ENCODE measurements at places on chromosomes 6 and 20.

DNA sequence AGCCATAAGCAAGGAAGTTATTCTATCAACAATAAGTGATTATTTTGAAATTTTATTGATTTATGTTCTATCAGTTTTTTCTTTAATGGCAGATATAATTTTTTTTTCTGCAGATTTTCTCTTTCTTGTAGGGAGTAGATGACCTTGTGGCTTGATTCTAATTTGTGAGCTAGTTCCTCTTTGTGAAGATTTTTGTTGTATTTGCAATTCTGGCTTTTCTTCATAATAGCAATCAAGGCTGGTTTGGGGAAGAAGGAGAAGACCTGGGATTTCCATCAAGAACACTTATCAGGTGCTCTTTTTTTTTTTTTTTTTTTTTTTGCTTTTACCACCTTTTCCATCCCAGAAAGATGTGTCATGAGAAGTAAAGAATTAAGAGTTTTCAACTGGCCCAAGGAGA is 324.2 kb upstream of the MAN1A1 start:
- peaks cover 26% of the 10 kb centered on the region for H3K4me1 ChIP-seq
- DNase-seq, result no peak
- H3K27me3 ChIP-seq, result peaks cover 8% of the 10 kb centered on the region
- H3K27ac ChIP-seq, result no peak overlapping the region
- no peaks in the 10 kb centered on the region for H3K36me3 ChIP-seq
- H3K4me3 ChIP-seq, result no peak overlapping the region

DNA sequence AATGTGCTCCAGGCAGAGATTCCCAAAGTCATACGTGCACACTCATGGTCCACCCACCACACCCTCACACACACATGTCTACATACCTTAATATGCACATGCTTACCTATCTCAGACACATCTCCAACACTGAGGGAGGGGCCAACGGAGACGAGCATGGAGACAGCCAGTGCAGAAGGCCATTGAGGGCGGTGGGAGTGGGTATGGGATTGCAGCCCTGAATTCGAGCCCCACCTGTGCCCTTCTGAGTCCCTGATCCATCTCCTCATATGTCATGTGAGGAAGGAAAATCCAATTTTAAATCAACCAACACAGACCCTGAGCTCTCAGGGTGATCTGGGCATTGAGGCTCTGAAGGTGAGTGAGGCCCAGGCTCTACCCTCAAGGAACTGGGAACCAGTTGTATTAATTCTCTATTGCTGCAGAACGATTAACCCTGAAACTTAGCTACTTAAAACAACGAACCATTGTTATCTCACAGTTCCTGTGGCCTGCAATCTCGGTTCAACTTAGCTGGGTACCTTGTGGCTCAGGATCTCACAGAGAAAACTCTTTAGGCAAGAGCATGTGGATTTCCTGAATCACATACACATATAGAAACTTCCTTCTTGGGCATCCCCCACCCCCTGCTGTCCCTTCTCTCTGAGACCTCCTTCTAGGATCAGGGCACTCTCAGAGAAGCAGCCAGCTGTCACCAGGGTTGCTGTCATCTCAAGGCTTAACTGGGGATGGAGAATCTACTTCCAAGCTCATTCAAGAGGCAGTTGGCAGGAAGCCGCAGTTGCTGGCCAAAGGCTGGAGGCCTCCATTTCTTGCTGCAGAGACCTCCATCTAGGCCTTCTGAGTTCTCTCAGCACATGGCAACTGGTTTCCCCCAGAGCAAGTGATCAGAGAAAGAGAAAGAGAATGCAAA is 28.3 kb downstream of the GLP1R start:
- H3K36me3 ChIP-seq, result no peaks in the 10 kb centered on the region
- no peak overlapping the region for H3K27ac ChIP-seq
- no peaks in the 10 kb centered on the region for H3K27me3 ChIP-seq
- DNase-seq, result no peak

- H3K4me1 ChIP-seq, result peaks cover 10% of the 10 kb centered on the region
- H3K36me3 ChIP-seq, result no peaks in the 10 kb centered on the region
- no peaks in the 10 kb centered on the region for H3K27me3 ChIP-seq
- DNase-seq, result peak; percentile 72
- peak overlapping the region; percentile 85 for H3K27ac ChIP-seq
Observed at GRCh38 chr6:149750136-149750609, 632 bp downstream of the PCMT1 start.

GRCh38 chr6:159168536-159169192 is 536 bp upstream of the FNDC1 start:
- H3K27me3 ChIP-seq, result peaks cover 98% of the 10 kb centered on the region
- peaks cover 7% of the 10 kb centered on the region for H3K4me1 ChIP-seq
- peak; percentile 91 for DNase-seq
- H3K27ac ChIP-seq, result no peak overlapping the region
- H3K4me3 ChIP-seq, result peak overlapping the region; percentile 45
- H3K36me3 ChIP-seq, result no peaks in the 10 kb centered on the region

- no peaks in the 10 kb centered on the region for H3K36me3 ChIP-seq
- no peak for DNase-seq
- H3K4me1 ChIP-seq, result no peaks in the 10 kb centered on the region
Observed at GRCh38 chr20:1331801-1332453, 3.0 kb upstream of the SDCBP2 start.

DNA sequence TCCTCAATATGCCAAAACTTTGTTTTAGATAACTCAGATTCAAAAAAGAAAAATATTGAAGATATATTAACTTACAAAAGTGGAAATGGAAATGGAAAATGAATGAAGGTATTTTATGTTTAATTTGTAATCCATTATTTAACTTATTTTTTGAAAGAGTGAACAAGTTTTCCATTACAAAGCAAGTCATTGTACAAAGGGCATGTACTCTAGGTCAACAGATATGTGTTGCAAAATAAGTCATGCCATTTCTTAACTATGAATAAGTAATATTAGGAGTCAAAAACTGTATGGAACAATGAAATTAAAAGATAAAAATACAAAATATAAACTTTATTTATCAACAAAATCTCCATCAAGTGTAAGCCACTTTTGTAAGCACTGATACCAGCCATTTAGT is 25.9 kb upstream of the DEFB113 start:
- no peak for DNase-seq
- no peaks in the 10 kb centered on the region for H3K27me3 ChIP-seq
- H3K4me3 ChIP-seq, result no peak overlapping the region
- no peaks in the 10 kb centered on the region for H3K36me3 ChIP-seq
- no peaks in the 10 kb centered on the region for H3K4me1 ChIP-seq
- H3K27ac ChIP-seq, result no peak overlapping the region

- H3K27me3 ChIP-seq, result no peaks in the 10 kb centered on the region
- no peaks in the 10 kb centered on the region for H3K4me1 ChIP-seq
- H3K36me3 ChIP-seq, result no peaks in the 10 kb centered on the region
Observed at GRCh38 chr6:163630991-163631390, 216.5 kb downstream of the QKI start.

GRCh38 chr20:36745234-36745926 is 510 bp downstream of the NDRG3 start:
- no peak overlapping the region for H3K27ac ChIP-seq
- peak overlapping the region; percentile 81 for H3K4me3 ChIP-seq
- peak; percentile 26 for DNase-seq
- H3K4me1 ChIP-seq, result no peaks in the 10 kb centered on the region
- peaks cover 14% of the 10 kb centered on the region for H3K27me3 ChIP-seq

DNA sequence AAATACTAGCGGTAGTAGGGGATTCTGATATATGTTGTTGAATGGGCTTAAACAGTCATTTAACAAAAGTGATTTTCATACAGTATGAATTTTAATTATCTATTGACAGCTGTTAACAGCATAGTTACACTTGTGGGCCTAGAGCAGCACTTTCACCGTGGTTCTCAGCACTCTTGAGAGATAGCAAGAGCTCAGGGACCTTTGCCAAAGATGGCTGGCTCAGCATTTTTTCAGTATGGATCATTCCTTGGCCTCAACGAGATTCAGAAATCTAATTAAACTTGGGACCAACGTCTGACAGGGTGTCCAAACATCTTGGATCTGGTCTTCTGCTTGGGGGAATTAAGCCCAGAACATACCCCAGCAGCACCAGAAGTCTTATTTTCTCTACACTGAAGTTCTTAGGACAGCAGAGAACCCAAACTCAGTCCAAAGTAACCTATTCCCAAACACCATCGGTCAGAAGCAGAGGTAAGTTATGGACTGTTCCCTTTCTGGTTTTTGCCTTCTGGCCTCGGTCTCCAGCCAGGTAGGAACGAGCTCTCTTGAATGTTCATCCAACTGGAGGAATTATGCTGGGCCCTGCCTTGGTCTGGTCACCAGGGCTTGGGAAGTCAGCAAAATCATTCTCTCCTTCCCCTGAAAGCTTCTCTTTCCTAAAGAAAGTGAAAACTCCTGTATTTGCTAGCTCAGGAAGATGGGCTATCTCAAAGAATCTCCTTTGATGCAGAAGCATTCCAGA is 25.7 kb downstream of the PRPH2 start:
- no peaks in the 10 kb centered on the region for H3K4me1 ChIP-seq

- peak overlapping the region; percentile 76 for H3K4me3 ChIP-seq
- peaks cover 17% of the 10 kb centered on the region for H3K4me1 ChIP-seq
- H3K36me3 ChIP-seq, result peaks cover 21% of the 10 kb centered on the region
- no peaks in the 10 kb centered on the region for H3K27me3 ChIP-seq
- peak; percentile 73 for DNase-seq
Observed at GRCh38 chr6:73519926-73520687, 725 bp downstream of the EEF1A1 start.

DNA sequence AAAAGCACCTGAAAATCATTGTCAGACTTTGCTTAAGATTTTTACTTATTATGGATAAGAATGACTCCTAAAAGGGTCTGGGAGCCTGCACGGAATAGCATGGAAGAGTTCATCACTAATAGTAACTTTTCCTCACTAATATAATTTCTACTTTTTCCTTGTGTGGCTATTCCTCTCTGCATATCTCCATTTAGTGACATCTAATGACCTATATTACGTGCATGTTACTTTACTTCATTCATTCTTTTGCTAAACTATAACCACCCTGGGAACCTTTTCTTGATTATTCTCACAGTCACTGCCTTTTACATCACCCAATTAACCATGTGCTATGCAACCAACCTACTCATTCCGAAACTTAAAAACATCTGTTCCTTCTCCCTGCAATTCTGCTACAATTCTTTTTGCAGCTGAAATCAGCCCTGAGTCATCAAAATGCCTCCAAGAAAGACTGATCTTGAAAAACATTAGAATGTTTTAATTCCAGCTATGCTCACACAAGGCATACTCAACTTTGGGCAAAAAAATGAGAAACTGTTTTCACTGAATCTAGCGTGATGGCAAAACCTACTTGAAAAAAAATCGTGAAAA is 313.3 kb downstream of the RNGTT start:
- H3K27me3 ChIP-seq, result no peaks in the 10 kb centered on the region
- no peaks in the 10 kb centered on the region for H3K36me3 ChIP-seq
- DNase-seq, result no peak
- H3K27ac ChIP-seq, result no peak overlapping the region

DNA sequence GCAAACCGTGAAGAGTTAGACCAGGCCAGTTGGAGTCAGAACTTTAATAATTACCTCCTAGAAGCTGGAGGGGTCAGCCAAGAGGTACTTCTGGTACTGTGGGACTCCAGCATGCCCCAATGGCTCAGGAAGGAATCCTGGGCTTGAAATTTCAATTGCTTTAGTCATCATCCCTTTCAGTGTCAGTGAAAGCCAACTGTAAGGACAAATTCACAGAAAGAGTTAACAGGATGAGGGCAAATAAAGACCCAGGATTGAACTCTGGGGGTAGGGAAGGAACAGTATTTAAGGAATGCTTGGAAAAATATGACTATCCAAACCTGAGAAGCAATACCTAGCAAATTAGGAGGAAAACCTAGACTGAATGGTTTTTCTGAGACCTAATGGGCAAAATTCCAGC is 735.1 kb upstream of the MARCKS start:
- no peaks in the 10 kb centered on the region for H3K27me3 ChIP-seq
- peak; percentile 10 for DNase-seq
- no peaks in the 10 kb centered on the region for H3K4me1 ChIP-seq
- peaks cover 3% of the 10 kb centered on the region for H3K36me3 ChIP-seq
- no peak overlapping the region for H3K27ac ChIP-seq

DNA sequence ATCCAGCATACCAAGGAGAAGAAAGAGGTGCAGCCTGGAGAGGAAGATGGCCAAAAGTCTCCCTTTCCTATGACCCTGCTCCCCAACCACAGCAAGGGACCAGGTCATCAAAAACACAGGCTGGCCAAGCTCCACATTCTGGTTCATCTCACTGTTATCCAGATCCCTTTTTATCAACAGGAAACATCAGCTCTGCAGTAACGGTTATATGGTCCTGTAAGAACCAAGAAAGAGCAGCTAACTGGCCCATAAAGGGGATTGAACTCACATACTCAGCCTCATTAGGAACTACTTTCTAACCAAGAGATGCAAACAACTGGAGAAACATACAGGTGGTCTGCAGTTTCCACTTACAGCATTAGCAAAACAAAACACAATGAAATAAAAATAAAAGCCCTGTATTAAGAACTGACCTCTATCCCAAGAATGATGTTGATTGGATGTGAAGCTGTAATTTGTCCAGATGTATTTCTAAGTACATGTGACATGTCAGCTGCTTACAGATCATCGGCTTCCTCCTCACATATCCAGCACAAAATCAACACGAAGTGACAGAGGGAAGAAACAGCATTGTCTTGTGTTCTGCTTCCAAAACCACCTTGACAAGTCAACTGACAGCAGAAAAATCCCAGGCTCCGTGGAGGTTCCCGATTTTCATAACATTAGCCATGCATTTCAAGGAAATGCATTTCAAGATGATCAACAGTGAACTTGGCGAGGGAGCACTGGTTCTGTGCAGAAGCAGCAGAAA is 557.2 kb upstream of the AGPAT4 start:
- no peaks in the 10 kb centered on the region for H3K27me3 ChIP-seq
- H3K4me1 ChIP-seq, result peaks cover 7% of the 10 kb centered on the region
- no peak overlapping the region for H3K27ac ChIP-seq

- H3K27ac ChIP-seq, result no peak overlapping the region
- H3K27me3 ChIP-seq, result no peaks in the 10 kb centered on the region
- DNase-seq, result no peak
- no peaks in the 10 kb centered on the region for H3K36me3 ChIP-seq
Observed at GRCh38 chr6:136950436-136951126, 28.5 kb downstream of the SLC35D3 start.

DNA sequence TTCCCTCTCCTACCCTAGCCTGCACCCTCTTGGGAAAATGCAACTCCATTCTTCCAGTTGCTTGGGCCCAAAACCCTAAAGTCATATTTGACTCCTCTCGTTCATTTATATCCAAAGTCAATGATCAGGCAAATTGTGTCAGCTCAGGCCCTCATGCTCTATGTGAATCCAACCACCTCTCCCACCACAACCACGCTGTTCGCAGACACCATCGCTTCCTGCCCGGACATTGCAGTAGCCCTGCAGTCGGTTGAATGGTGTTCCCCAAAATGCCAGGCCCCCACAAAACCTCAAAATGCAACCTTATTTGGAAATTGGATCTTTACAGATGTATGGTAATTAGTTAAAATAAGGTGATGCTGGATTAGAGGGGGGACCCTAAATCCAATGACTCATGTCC is 98.3 kb downstream of the PREX1 start:
- no peaks in the 10 kb centered on the region for H3K27me3 ChIP-seq
- DNase-seq, result no peak
- no peak overlapping the region for H3K27ac ChIP-seq
- H3K4me1 ChIP-seq, result peaks cover 7% of the 10 kb centered on the region

- no peak for DNase-seq
- H3K27ac ChIP-seq, result no peak overlapping the region
- H3K36me3 ChIP-seq, result no peaks in the 10 kb centered on the region
Observed at GRCh38 chr6:13526357-13526726, 38.9 kb upstream of the GFOD1 start.

All from neural progenitor cell (in vitro differentiated cells).